GM04504 (cell line): ENCODE measurements at places on chromosomes 6 and 20.

- peak; percentile 1 for DNase-seq
These were observed 380.9 kb upstream of the RGS17 start for GRCh38 chr6:153511896-153512496.

GRCh38 chr6:26257272-26257671, 107.7 kb upstream of the BTN3A2 start:
- no peak for DNase-seq

DNA sequence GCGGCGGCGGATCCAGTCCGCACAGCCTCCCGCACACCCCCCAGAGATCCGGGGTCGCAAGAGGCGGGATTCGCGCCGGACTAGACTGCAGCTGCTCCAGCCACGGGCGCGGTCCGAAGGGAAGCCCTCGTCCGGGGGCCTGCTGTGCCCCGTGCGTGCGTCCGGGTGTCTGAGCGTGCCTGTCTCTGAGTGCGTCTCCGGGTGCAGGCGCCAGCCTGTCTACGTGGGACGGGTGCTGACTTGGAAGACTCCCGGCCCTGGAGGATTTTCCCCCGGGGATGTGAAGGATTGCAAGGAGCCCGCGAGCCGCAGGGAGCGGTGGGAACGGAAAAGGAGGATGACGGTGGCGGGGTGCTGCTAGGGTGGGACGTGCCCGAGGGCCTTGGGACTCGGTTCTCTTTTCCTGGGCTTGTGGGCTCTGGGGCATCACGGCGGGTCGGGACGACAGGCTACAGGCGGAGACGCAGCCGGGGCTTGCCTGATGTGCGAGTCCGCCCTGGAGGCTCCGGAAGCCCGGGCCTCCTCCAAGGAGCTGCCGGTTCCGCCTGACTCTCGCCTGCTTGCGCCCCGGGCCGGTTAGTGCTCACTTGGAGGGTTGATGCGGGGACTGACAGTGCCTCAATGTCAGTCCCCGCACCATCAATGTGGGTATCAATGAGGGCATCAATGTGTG, 5.7 kb downstream of the MAFB start:
- no peak for DNase-seq

GRCh38 chr6:167276772-167277533, 14.2 kb upstream of the UNC93A start:
- DNase-seq, result no peak

GRCh38 chr6:53240761-53241160, 92.1 kb upstream of the GCM1 start:
- no peak for DNase-seq

- DNase-seq, result no peak
These were observed 752.6 kb upstream of the MARCKS start for GRCh38 chr6:113104541-113104940.

DNA sequence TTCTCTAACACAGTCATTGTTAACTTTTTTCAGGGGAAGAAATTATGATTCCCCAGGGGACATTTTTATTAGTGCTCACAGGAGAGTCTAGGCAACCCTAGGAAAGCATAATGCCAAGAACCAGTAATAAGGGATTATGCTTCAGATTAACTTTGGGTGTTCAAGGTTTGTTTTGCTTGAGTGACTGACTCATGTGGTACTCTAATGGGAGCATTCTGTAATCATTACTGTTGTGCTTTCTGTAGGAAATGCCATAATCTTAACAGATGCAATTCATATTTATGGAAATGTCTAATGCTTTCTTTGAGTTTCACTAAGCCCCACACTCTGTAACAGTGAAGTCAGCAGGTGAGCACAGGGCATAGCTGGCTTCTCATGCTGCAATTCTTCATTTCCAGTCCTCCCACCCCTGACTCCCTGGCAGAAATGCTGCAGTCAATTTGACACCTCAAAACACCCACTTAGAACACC, 263.4 kb upstream of the MAN1A1 start:
- peak; percentile 52 for DNase-seq
